ENCODE measurements at places on chromosomes 1 and 21.

GRCh38 chr1:206949208-206949607 is 2.9 kb upstream of the PIGR start:
- DNase-seq: no peak

- no peak for DNase-seq
Measured at GRCh38 chr21:33546086-33546485, 3.2 kb downstream of the SON start.

- no peak for DNase-seq
Measured at GRCh38 chr1:99644279-99645004, 1.5 kb upstream of the PALMD start.

- no peak for DNase-seq
Measured at GRCh38 chr1:117567435-117567834, 38.4 kb upstream of the TENT5C start.

DNA sequence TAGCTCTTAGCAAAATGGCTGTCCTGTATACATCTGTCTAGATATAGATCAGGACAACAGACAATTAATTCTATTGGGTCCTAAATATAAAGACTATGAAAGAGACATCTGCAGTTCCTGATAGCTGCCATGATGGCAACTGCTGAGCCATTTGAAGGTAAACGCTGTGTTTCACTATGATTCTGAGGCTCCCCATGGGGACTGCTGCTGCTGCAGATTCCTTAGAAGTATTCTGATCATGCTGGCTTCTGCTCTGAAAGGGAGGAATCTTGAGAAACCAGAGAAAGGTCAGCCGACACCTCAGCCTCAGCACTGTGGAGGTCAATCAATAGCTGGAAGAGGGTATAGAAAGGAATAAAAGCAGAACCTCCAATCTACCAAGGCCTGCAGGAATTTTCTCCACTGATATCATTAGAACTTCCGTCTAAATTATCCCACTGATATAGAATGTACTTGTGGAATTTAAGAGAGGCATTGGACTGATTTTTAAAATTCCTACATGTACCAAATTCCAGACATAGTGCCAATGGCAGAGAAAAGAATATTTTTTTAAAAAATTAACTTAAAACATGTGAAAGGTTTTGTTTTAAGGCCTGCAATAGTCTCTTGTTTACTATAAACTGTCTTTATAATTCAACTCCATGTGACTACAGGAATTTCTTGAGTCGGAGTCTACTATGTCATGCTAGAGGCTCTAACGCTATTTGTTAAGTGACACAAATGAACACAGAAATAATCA is 53.2 kb downstream of the DDAH1 start:
- no peak for DNase-seq

GRCh38 chr1:112344754-112345423 is 51.1 kb upstream of the CTTNBP2NL start:
- DNase-seq: no peak

DNA sequence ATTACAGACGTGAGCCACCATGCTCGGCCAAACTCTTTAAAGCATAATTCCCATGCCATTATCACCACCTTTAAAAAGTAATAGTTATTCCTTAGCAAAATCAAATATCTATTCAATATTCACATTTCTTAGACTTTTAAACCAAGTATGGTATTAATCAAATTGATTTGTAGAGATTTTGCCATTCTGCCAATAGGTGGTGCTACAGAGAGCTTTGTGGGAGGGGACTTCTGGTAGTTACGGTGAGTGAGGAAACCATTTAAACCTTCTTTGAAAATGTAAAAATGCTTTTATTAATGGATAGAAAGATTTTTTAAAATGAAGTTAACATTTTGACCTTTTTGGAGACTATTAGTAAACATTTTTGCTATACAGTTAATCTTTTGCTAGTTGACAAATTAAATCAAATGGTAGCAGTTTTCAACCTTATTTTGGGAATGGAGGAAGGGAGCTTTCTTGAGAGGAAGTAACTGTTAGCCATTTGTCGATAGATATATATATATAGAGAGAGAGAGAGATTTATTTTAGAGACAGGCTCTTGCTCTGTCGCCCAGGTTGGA is 19.3 kb downstream of the IARS2 start:
- DNase-seq: no peak

- no peak for DNase-seq
Measured at GRCh38 chr1:2606881-2607621, 20.5 kb downstream of the PRXL2B start.

GRCh38 chr1:69172003-69173000 is 395.4 kb upstream of the LRRC7 start:
- no peak for DNase-seq

DNA sequence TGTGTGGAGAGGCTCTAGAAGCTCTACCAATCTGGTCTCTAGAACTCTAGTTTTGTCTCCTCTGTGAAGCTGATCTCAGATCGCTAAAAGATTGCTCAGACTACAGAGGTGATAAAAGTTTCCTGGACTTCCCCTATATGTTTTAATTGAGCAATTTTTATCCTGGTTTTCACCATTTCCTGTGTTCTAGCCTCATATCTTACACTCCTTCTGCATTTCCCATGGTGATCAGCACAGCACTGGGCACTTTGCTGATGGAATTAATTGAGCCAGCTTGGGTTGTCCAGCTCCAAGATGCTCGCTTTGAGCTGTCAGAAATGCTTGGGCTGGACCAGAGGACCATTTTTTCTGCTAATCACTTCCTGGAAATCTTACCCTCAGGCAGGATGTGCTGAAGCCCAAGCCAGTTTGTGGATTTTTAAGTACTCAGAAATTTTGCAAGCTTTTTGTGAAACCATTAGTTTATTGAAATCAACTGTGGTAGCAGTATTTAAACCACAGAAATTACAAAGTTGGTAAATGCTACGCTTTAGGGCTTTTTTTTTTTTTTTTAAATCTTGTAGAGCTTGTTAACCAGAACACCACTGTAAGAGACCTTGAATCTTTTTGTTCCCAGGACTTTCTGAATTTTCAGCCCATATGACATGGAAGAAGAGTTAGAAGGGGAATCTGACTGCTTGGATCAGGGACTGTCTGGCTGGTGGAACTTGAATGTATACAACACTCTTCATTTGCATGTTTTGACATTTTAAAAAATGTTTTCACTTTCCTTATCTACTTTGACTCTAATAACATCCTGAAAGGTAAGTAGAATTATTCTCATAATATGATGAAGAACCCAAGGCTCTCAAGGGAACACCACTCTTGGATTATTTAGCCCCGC is 28.4 kb downstream of the CD48 start:
- no peak for DNase-seq

- DNase-seq: no peak
Measured at GRCh38 chr1:77704736-77705135, 22.3 kb upstream of the ZZZ3 start.

GRCh38 chr21:24444736-24445135 is 1162.5 kb downstream of the MRPL39 start:
- DNase-seq: no peak

DNA sequence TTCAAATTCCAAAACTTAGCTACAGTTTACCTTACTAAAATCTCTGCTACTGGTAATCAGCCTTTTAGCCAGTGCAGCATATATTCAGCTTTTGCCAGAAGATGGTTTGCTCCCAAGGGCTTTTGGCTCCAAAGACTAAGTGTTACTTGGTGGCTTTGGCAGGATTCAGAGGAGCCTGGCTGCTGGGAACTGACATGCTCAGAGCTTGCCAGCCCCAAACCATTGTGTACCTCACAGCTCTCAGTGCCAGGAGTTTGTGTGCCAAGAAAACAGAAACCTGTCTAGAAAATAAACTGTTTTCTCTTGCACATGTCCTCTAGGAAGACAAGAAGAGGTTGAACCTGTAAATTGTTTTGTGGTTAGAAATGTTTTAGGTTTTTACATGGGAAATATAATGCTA is 315.9 kb downstream of the ST6GALNAC3 start:
- DNase-seq: no peak

- DNase-seq: no peak
Measured at GRCh38 chr1:41274752-41275545, 32.8 kb upstream of the SCMH1 start.

GRCh38 chr1:175341631-175342429 is 149.3 kb upstream of the KIAA0040 start:
- DNase-seq: no peak

DNA sequence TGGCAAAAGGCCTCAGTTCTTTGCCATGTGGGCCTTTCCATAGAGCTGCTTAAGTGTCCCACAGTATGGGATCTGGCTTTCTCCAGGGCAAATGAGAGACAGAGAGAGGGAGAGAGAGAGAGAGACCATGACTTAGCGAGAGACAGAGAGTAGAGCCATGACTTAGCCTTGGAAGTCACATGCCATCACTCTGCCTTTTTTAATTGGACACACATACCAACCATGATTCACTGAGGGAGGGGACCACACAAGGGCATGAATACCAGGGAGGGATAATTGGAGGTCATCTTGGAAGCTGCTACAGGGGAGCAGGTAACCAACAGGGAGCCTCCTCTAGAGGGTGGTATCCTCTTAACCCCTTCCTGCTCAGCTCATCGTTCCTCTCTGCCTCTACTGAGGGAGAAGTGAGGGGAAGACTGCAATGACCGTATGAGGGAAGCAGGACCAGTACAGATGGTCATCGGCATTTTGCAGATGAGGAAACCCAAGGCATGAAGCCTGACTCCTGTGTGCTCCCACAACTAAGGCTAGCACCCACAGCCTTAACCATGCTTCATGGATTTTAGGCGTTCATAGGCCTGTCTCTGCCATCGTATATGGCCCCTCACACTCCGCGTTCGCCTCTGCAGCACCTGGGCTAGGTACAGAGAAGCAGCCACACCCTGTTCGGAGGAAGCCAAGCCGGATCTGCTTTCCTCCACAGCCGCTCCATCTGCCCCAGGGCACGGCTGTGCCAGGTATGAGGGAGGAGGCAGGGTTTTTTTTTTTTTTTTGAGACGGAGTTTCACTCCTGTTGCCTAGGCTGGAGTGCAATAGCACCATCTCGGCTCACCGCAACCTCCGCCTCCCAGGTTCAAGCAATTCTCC is 38.6 kb downstream of the MEF2D start:
- DNase-seq: no peak

DNA sequence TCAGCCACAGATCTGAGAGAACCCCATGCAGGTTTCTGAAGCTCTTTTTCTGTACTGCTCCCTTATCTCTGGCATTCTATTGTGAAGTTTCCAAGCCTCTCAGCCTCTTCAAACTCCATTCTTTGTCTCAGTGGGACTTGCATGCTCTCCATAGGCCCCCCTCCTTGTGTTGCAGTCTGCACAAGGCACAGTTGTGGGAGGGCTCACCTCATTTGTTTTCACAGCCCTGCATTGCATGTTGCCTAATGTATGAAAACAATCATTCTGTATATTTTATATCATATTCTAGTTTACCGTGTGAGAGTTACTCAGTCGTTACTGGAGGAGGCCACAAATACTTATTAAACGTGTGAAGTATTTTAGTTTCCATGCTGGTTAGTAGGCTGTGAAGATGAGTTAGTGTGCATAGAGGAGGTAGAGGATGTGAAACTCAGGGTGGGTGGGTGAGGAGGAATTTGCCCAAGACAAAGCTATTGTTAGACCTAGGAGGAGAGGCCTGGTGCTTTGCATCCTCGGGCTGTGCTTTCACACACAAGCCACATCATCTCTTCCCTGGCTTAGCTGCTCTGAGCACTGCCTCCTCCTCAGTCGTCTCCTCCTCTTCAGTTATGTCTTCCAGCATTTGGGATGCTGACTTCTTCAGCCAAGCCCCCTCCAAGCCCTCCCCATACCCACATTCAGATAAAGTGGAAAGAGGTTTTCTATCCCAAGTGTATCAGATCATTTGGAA is 7.8 kb upstream of the CHI3L2 start:
- no peak for DNase-seq

GRCh38 chr1:158989424-158989823 is 20.3 kb upstream of the IFI16 start:
- no peak for DNase-seq

- DNase-seq: no peak
Measured at GRCh38 chr1:218361298-218362065, 16.3 kb downstream of the TGFB2 start.

DNA sequence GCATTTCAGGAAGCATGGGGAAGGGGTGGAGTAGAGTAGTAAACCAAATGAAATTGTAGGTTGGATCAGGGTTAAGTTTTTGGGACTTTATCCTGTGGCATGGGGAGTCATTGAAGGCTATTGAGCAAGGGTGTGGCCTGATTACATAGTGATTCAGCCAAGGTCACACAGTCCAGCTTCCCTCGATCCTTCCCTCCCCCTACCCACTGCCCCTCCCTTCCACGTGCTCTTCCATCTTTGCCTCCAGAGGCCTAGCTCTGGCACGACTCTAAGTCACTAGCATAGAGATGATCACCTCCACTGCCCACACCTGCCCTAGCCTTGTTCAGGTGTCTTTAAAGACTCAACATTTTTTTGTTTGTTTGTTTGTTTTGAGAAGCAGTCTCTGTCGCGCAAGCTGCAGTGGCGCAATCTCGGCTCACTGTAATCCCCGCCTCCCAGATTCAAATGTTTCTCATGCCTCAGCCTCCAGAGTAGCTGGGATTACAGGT is 37.2 kb upstream of the SLC9A1 start:
- DNase-seq: no peak

- no peak for DNase-seq
Measured at GRCh38 chr1:78420181-78420580, 70.6 kb upstream of the PTGFR start.

- DNase-seq: no peak
Measured at GRCh38 chr1:25858494-25858893, 763 bp downstream of the AUNIP start.

GRCh38 chr1:44835738-44836675 is 7.0 kb downstream of the PTCH2 start:
- DNase-seq: peak; percentile 76

- no peak for DNase-seq
Measured at GRCh38 chr1:117398957-117399356, 31.7 kb downstream of the MAN1A2 start.

- no peak for DNase-seq
Measured at GRCh38 chr1:201554190-201554600, 15.3 kb downstream of the NAV1 start.

Data from activated effector memory CD4-positive, alpha-beta T cell treated with Interleukin-2 at 50 U/mL for 16 hours (primary cell).